ENCODE measurements at places on chromosomes 11 and 22. TPM values are rescaled to one million over a fixed set of nuclear protein-coding genes. Genes with fewer than 3 reads are reported as not detected.

GRCh38 chr11:7595016-7595866, 78.1 kb downstream of the CYB5R2 start:
- DNase-seq = no peak

DNA sequence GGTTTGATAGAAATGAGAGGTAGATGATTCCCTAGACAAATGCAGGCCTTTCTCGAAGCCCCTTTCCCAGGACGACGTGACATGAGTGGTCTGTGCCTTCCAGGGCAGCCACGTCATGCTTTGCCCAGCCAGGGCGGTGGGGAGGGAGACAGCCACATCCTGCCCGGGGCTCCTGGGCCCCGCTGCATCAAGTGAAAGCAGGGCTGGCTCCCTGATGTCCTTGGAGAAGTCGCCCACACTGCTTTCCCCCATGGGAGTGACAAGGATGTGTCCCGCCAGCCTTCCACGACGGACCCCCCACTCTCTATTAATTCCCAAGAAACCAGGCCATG, 13.2 kb downstream of the PPARA start:
- DNase-seq = no peak

DNA sequence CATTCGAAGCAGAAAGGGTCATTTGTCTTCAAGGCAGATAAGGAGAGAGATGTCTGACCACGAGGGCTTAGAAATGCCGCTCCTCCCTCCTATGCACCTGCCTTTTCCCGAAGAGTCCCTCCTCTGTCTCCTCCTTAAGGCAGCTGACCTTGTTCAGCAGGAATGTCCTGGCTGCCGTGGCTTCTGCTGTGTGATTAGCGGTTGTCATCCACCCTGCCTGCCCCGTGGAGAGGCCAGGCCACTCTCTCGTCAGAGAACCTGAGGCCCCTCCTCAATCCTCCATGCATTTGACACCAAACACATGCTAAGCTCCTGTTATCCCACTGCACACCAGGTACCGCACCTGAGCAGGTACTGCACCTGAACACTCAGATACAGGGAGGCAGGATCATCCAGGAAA, 834.6 kb downstream of the TBC1D22A start:
- no peak for DNase-seq

DNA sequence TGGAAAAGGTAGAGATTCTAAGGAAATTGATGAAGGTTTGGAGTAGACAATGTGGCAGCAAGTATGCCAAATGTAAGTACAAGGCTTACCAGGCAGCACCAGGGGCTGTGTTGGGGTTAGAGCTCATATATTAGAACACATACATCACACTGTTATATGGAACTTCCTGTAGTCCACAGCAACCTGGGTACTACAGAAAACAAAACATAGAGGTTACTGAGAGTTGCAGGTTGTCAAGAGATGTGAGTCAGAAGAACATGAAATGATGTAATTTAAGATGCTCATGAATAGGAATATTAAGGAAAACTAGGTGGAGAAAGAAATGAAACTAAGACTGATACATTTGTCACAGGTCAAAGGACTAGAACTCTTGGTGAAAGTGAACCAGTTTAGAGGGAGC, 22.0 kb downstream of the FAT3 start:
- DNase-seq = no peak

Gene RAB39A
- total RNA-seq = 1.6 TPM

Measured in mucosa of gallbladder (tissue), 1 donor.